Cerebellar cortex (tissue), 1 donor: ENCODE measurements at places on chromosomes 5 and 9.

DNA sequence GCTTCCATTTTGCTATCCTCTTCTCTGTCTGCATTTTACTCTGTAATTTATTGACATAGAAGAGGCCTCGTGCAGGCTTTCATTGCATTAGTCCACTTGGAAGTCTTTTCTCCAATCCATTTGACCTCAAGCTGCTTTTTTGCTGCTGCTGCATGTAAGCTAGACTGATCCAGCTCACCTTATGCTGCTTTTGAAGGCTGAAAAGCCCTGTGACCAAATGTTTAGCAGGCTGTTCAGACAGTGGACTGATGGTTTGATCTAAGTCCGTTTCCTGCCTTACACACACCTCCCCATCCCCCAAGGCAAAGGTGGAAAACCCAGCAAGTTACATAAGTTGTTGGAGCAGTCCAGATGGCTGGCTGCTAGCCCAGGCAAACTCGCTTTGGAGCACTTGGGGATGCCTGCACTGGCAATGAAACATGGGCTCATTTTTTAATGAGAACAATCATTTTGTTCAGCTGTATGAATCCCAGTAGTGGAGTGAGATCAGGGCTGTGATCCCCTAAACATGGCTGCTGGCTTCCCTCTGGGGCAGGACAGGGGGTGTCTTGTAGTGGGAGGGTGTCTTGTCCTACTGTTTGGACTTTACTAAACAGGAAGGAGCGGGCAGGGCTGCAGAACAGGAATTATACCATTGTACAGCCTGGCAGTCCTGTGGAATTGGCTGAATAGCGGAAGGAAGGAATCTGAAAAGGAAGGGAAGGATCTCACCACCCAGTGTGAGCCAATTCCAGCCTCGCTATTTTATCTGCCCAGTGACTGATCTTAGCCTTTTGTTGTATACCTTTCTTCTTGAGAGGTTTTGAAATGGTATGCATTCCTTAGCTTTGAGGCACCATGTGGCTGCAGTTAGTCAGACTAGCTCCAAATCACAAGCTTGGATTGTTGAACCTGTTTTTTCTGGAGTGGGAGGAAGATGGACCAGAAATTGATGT lies 212.0 kb downstream of the ARHGAP26 start:
- peak; percentile 97 for DNase-seq

GRCh38 chr5:139762615-139763170 lies 32.9 kb upstream of the PSD2 start:
- DNase-seq: peak; percentile 38

DNA sequence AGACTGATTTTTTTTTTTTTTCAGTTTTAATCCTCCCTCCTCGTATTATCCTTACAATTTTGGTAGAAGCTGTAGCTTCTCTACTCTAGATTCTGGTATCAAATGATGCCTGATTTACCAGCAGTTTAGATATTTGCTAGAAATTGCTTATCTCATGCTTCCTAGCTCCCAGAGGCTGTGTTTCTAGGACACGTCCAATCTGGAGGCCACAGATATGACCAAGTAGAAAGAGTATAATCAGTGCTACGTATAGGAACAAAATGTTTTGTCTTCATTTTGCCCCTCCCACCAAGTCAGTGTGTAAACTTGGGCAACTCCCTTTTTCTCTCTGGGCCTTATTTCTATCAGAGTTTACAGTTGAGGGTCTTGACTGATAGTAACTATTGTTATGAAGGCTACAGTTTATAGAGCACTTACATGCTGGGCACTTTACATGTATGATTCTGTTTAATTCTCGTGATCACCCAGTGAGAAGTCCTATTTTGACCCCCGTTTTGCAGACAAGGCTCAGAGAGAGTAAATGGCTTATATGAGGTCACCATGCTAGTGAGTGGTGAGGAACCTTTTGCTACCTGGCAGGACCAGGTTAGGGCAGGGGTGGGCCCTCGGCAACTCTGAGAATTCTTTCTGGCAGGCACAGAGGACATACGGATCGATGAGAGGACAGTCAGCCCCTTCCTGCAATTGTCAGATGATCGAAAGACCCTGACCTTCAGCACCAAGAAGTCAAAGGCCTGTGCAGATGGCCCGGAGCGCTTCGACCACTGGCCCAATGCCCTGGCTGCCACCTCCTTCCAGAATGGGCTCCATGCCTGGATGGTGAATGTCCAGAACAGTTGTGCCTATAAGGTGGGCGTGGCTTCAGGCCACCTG lies 7.6 kb downstream of the HDHD3 start:
- no peak for DNase-seq

GRCh38 chr9:124894741-124895170 lies 32.8 kb downstream of the ARPC5L start:
- DNase-seq: peak; percentile 68

DNA sequence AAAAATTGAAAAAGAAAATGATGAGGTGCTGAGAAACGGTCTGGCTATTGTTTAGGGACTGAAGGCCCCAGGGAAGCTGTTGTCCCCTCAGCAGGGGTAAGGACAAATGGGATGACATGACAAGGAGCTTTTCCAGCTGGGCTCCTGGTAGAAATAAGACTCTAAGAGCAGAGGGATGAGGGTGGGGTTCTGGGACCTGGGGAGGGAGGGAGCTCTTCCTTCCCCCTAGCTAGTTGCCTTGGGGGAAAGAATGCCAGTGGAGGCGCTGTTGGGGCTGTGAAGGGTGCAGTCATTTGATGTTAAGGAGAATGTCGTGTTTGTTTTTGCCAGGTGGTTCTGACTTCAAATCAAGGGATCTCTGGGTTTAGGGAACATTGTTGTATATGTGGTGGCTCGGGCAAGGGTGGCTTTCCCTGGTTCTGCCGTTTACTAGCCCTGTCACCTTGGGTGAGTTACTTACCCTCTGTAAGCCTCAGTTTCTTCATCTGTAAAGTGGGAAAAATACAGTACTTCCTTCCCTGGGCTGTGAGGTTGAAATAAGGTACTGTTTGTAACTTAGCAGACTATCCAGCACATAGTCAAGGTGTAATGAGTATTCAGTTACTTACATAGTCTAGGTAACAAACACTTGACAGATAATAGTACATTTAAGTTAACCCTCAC lies 47.8 kb downstream of the WWC1 start:
- DNase-seq: no peak

GRCh38 chr5:142913728-142914338 lies 143.7 kb downstream of the ARHGAP26 start:
- DNase-seq: no peak

DNA sequence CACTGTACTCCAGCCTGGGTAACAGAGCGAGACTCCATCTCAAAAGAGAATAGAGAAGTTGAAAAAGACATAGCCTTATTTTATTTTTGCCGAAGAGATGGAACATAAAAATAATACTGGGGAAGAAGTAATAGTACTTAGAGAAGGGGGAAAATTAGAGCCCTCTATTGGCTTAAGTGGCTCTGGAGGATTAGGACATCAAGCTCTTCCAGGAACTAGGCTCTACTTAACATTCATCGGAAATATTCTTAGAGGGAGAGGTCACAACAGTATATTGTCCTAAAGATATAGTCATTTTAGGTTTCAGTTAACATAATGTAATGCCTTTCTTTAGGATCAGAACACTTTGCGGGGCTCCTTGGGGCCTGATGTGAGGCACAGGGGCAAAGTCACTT lies 86.0 kb upstream of the PLPP1 start:
- no peak for DNase-seq

DNA sequence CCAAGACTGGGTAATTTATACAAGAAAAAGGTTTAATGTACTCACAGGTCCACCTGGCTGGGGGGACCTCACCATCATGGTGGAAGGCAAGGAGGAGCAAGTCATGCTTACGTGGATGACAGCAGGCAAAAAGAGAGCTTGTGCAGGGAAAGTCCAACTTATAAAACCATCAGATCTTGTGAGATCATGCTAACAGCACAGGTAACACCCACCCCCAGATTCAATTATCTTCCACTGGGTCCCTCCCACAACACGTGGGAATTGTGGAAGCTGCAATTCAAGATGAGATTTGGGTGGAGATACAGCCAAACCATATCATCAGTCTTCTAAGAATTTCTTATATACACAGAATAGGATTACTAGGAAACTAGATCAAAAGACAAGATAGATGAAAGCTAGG lies 555.6 kb downstream of the PRR16 start:
- no peak for DNase-seq

- DNase-seq: no peak
Measured at GRCh38 chr5:77545285-77545684, 53.2 kb upstream of the WDR41 start.

GRCh38 chr5:8685704-8686103 lies 816.8 kb downstream of the MTRR start:
- DNase-seq: peak; percentile 10

GRCh38 chr9:68719847-68720246 lies 14.8 kb downstream of the PIP5K1B start:
- DNase-seq: no peak

DNA sequence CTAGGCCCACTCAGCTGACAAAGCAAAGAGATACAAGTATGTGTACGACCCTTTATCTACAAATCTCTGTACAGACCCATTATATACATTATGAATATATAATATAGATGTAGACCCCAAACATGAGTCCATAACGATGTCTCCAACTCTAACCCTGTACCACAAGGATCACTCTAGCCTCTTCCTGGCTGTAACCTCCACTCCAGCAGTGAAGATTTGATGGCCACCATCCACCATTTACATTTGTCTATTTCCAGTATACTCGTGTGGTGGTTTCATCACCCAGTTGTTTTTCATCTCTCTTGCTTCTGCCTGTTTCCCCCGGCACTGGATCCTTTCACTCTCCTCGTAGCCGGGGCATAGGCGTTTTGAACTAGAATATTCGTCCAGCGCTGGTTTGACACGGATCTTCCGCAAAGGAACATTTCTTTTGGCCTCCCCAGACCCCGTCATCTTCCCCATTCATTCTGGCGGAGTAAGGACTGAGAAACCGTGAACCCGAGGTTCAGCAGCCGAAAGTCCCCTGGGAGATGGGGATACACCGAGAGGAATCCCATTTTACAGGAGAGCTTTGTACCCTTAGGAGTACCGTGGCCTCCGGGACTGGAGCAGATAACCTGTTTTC lies 828 bp upstream of the TRIO start:
- no peak for DNase-seq

- DNase-seq: no peak
Measured at GRCh38 chr9:137879566-137880150, 2.1 kb downstream of the CACNA1B start.

- DNase-seq: no peak
Measured at GRCh38 chr5:113269023-113269997, 165.5 kb downstream of the TSSK1B start.

DNA sequence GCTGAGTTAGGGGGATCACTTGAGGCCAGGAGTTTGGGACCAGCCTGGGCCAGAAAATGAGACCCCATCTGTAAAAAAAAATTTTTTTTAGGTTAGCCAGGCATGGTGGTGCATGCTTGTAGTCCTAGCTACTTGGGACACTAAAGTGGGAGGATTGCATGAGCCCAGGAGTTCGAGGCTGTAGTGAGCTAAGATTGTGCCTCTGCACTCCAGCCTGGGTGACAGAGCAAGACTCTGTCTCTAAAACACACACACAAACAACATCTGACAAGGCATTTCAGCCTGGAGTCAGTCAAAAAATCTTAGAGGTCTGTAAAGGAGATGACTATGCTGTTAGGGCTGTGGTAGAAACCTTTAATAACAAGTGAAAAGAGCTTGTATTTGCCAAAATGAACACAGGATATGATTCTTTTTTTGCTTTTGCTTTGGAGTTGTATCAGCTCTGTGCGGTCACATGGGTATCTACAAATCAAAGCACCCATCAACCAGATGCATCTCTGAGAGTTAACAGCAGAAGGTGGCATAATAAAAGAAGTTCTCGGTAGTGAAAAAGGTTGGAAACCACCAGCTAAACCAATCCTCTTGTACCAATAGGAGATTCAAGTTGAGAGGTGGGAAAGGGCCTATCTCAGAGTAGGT lies 3.6 kb upstream of the PSMD5 start:
- no peak for DNase-seq

DNA sequence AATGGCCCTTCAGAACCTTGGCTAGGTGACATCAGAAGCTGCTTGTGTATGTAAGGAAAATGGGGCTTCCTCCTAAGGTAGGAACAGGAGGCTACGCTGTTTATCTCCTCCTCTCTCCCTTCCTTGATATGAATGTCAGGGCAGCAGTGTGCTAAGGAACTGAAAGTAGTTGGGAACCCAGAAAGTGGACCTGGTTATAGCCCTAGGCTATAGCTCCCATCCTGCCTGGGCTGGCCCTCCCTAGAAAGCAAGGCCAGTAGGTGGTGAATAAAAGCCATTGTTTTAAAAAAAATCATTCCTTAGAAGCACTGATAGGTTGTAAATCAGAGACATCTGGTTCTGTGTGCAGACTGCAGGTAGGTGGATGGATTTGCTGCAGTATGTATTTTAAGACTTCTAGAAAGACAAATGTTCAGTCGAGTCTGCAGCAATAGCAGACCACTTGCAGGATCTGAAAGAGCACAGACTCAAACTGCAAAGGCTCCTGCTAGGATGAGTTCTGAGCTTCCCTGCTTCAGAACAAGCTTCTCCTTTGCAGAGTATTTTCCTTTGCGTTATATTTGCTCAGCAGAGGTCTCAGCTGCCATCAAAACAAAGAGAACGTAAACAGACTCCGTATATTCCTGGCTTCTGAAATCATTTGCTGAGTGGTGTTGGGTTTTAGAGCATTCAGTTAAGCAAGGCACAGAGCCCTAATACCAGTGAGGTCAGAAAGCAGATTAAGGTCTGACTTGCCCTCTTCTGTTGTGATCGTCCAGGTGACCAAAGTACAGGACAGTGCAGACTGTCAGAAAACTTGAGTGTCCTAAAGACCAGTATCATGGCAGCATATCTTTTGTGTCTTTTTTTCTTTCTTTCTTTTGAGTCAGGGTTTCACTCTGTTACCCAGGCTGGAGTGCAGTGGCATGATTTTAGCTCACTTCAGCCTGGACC lies 20.1 kb upstream of the CFAP157 start:
- DNase-seq: no peak

DNA sequence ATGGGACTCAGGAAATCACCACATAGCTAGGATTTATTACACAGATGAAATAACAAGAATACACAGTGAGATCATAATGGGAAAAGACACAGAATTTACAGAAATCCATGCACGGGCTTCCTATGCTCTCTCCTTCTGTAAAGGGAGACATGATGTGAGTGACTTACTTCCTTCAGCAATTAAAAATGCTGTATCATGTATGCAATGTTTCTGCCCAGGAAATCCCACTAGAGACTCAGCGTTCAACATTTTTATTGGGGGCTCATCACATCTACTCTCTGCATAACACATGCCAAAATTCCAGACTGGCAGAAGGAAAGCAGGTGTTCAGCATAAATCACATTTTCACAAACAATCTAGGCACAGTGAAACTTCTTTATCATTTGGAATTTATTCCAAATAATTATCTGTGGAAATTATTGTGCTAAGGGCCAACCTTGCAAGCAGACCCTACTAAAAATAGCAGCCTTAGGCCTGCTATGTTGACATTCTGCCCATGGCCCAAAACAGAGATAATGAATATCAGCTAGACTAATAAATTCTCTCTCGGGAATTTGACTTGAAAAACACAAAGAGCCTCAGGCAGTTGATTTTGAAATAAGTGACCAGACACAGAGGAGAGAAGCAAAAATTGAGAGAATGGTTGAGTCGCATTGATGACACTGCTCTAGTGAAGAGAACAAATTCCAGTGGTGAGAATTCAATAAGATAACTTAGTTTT lies 31.4 kb upstream of the SELENOP start:
- DNase-seq: no peak

GRCh38 chr9:109616571-109617120 lies 118.5 kb upstream of the PTPN3 start:
- DNase-seq: no peak

GRCh38 chr9:128818839-128819715 lies 777 bp downstream of the ENDOG start:
- DNase-seq: peak; percentile 21

GRCh38 chr9:134378901-134379338 lies 52.7 kb downstream of the RXRA start:
- DNase-seq: peak; percentile 43

GRCh38 chr5:135481909-135482311 lies 29.8 kb upstream of the TIFAB start:
- no peak for DNase-seq
